Activated CD4-positive, alpha-beta T cell treated with anti-CD3 and anti-CD28 coated beads, Interleukin-2, amount 50 U/mL, for 16 hours (primary cell): ENCODE measurements at places on chromosomes 13 and 19.

GRCh38 chr13:43240278-43240677 is 216.9 kb downstream of the DNAJC15 start:
- DNase-seq: no peak

GRCh38 chr13:39490136-39490535 is 112.9 kb downstream of the LHFPL6 start:
- DNase-seq: no peak

DNA sequence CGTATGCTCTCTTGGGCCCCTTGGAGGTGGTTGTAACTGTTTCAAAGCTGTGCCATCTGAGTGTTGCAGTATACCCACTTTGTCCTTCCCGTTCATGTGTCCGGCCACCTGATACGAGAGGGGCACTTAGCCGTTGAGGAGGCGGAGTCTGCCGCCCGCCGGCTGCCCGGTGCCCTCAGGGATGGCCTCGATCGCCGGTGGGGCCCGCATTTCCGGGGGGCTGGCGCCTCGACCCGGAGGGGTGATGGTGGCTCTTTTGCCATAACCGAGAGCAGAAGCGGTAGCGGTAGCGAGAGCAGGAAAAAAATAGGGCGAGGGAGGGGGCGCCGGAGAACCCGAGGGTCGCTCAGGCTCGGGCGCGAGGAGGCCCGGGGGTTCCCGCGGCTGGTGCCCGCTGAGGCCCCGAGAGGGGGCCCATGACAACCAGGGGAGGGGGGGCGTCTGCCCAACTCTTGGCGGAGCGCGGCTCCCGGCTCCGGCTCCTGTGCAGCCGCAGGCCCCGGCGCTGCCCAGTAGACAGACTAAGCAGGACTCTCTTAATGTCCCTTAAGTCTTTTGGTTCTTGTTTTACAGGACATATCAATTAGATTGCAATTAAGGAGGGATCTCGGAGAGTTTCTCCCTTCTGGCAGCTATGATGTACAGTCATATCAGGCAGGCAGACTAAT is 342.7 kb upstream of the SGCG start:
- no peak for DNase-seq

DNA sequence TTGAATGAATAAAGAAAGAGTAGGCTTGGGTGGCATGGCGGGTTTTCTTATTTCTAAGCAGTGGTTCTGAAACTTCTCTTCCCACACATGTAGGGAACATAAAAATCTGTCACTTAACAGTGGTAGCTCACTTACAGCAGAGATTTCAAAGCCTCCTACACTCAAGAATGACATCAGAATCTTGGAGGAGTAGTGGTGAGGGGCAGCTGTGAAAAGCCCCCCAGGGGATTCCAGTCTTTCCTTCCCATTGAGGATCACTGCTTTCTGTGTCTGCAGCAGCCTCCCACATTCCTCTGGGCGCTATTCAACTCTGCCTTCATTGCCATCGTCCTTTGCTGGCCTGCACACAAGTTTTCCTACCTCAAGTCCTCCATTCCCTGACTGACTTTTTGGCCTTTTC is 8.6 kb upstream of the NEK5 start:
- DNase-seq: no peak

GRCh38 chr13:113732176-113732960 is 26.7 kb upstream of the TMEM255B start:
- DNase-seq: no peak
